ENCODE measurements at places on chromosomes 6 and 20.

- no peak for DNase-seq
Observed at GRCh38 chr6:52611833-52612232, 35.0 kb upstream of the TRAM2 start.

- DNase-seq = no peak
Observed at GRCh38 chr6:170505306-170505705, 47.8 kb downstream of the PSMB1 start.

- no peak for DNase-seq
Observed at GRCh38 chr6:167073679-167074274, 49.1 kb upstream of the CCR6 start.

DNA sequence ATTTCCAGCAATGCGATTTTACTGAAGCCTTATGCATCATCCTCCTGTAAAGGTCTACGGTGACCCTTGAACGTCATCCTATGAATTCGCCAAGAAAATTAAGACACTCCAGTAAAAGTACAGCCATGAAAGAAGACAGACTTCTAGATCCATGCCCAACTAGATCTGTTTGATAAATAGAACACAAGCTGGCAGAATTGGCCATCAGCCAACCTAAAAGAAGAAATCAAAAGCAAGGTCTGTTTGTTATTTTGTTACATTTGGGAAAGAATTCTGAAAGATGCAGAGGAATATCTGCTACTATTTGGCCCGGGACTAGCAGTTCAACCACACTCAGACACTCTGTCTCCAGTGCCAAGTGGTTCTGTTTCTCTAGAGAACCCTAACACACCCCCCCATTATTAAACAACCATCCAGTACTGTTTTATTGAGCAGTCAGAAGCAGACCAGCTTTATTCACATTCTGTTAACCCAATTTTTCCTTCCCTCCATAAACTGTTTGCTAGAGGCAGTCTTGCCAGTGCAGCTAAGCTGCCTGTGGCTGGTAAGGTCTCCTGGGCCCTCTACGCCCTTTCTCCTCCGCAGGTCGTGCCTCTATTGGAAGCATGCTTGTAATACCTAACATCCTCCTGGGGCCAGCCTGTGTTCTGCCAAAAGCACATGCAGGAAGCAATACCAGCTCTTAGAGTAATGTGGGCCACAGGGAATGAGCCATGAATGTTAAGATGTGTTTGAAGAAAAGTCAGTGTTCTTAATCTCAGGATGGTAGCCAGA is 30.7 kb downstream of the LY86 start:
- no peak for DNase-seq

- DNase-seq = no peak
Observed at GRCh38 chr20:12391099-12391498, 473.4 kb downstream of the BTBD3 start.

GRCh38 chr6:108117427-108118358 is 43.2 kb upstream of the OSTM1 start:
- no peak for DNase-seq

GRCh38 chr6:130788954-130789353 is 38.3 kb upstream of the SMLR1 start:
- DNase-seq = no peak

DNA sequence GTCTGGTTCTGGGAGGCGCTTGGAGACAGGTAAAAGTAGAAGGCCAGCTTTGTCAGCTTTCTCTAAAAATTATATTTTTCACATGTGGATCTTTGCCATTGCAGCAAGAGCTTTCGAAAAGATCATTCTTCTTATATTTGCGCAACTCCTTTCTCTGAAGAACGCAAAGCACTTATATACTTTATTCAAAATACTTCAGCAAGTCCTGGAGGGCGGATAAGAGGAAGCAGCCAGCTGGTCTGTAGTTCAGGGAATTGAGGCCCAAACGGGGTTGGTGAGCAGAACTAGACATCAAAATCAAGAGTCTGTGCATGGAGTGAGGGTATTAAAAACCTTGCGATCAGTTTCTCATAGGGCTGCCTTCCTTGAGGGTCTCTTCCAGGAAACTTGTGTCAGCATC is 182.3 kb downstream of the DTNBP1 start:
- DNase-seq = no peak

DNA sequence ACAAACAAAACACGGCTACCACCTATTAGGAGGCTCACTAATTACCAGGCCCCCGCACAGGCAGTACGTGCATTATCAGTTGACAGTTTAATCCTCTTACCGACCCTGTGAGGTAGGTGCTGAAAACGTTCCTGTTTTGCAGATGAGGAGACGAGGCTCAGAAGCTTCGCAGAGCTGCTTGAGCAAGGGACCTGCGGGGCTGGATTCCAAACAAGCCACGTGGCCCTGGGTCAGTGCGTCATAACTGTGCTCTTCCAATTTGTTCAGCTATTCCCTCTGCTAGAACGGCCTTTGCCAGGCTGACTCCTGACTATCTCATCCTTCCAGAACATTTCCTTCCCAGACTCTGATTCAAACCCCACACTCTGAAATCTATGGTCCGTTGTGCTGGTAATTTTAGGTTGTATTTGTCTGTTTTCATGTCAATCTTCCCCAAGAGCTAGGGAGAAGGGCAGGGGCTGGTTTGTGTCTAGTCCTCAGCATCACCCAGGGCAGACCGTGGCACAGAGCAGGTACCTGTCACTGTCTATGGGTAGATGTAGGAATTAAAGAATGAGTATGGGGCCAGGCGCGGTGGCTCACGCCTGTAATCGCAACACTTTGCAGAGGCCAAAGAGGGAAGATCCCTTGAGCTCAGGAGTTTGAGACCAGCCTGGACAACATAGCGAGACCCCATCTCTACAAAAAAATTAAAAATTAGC is 28.8 kb upstream of the TLDC2 start:
- no peak for DNase-seq

- no peak for DNase-seq
Observed at GRCh38 chr6:167341665-167342655, 17.1 kb downstream of the TTLL2 start.

GRCh38 chr6:42217519-42218367 is at the start of gene MRPS10:
MRPS10 (minus strand) TSS chr6:42217861; CDS start chr6:42217849, 12 bp downstream.
- no peak for DNase-seq

DNA sequence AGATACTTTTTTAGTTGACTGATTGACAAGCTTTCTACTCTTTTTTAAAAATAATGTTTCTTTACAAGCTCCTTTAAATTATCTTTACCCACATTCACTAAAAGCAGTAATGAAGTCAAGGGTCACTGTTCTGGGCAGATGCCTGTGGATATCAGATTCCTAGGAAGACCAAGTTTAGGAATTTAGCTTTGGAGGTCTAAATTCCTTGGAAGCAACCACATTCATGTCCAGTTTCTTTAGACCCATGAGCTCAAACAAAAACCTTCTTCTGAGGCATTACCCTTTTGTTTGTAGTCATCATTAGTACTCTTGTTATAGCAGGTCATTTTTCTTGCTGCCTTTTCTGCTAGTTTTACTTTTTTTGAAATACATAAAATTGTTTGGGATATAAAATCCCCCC is 462.9 kb upstream of the JAG1 start:
- no peak for DNase-seq

GRCh38 chr6:150586850-150587359 is 12.8 kb upstream of the PLEKHG1 start:
- DNase-seq = no peak

- DNase-seq = no peak
Observed at GRCh38 chr20:47785311-47785853, at the start of gene SULF2. SULF2 (minus strand) TSS chr20:47785481; CDS start chr20:47757363, 28,118 bp downstream.

- DNase-seq = no peak
Observed at GRCh38 chr20:53215166-53215565, 243.0 kb downstream of the TSHZ2 start.

- no peak for DNase-seq
Observed at GRCh38 chr20:36744243-36744642, 1.6 kb downstream of the NDRG3 start.

DNA sequence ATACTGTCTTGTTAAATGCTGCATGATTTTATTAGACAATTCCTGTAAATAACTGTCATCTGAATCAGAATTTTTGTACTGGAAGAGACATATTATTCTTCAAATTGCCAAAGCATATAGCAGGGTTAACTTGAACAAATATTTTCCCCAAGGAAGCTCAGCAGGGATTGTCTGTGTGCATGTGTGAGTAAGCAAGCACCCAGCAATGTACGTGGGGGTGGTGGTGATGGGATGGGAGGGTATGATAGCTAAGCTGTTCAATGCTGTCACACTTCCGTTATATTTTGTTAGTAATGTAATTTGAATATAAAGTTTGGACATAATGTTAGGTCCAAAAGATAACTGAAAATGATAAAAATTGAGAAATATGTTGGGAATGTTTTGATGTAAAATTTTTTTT is 118.1 kb downstream of the MYB start:
- DNase-seq = no peak

- no peak for DNase-seq
Observed at GRCh38 chr6:6191476-6191875, 129.0 kb downstream of the F13A1 start.

- no peak for DNase-seq
Observed at GRCh38 chr6:98657764-98658163, 176.6 kb upstream of the POU3F2 start.

- peak; percentile 71 for DNase-seq
Observed at GRCh38 chr6:125986301-125987025, at the start of gene TRMT11. TRMT11 (plus strand) TSS chr6:125986540; CDS start chr6:125986551, 11 bp downstream.

- no peak for DNase-seq
Observed at GRCh38 chr6:125157280-125157679, 3.7 kb downstream of the TPD52L1 start.

- no peak for DNase-seq
Observed at GRCh38 chr6:137823826-137824555, 43.1 kb upstream of the TNFAIP3 start.

DNA sequence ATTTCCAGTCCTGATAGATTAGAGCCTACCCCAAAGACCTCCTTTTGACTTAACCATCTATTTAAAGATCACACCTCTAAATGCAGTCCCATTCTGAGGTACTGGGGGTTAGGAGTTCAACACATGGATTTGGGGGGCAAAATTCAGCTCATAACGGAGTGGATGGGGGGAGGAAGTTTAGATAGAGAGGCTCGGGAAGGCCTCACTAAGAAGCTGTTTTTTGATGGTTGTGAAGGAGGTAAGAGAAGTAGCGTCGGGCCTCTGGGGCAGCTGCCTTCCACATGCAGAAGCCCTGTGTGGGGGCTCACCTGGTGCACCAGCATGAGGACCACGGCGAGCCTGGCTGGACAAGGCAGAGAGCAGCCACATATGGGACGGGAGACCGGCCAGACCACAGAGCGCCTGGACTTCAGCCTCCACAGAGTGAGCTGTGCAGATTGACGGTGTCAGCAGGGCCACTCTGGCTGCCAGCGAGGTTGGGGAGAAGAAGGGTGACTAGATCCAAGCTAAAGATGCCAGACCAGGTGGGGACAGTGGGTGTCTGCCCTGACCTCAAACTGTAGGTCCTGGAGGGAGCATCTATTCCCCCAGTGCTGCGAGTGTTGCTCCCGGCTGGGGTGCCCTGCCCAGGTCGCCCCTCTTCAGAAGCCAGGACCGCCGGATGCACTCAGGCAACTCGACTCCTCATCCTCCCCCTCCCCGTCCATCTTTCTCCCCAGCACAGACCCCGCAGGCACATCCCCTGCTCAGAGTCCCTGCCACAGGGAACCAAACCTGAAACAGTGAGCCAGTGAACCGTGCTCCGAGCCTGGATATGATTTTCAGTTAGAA is 5.1 kb upstream of the SYNJ2 start:
- no peak for DNase-seq

DNA sequence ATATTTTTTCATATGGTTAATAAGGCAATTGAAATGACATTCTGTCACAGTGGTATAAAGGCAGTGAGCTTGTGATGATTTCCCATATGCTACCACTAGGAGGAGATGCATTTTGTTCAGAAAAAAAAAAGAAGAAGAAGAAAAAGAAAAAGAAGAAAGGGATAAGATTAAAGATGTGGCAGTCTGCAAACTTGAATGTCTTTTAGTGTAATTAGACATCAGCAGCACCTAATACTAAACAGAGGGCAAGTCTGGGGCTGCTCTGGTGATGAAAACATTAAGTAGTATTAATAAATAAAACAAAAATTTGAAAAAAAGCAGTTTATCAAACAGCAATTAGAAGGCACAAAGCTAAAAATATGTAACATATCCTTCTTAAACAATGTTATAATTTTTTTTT is 95.4 kb upstream of the DEFB112 start:
- DNase-seq = no peak

- no peak for DNase-seq
Observed at GRCh38 chr6:74000666-74001490, 304.9 kb downstream of the CD109 start.

- no peak for DNase-seq
Observed at GRCh38 chr6:43724354-43724753, 36.8 kb upstream of the MRPS18A start.

DNA sequence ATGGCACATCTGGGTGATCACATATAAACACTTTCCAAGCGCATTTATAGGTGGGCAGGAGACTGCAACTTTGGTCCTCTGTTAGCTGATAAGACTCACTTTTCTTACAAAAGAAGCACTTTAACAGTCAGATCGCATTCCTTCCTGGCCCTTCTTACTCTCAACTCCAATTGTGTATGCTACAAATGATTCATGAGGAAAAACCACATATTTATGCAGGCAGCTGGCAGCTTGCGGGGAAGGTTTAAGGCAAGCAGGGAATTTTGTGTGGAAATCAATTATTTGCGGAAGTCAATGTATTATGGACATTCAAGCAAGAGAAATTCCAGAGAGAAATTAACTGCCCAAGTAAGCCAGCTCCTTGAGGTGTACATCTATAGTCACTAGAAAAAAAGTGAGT is 194.0 kb downstream of the PKHD1 start:
- DNase-seq = no peak

GRCh38 chr20:10314198-10314597 is 95.6 kb downstream of the SNAP25 start:
- no peak for DNase-seq

DNA sequence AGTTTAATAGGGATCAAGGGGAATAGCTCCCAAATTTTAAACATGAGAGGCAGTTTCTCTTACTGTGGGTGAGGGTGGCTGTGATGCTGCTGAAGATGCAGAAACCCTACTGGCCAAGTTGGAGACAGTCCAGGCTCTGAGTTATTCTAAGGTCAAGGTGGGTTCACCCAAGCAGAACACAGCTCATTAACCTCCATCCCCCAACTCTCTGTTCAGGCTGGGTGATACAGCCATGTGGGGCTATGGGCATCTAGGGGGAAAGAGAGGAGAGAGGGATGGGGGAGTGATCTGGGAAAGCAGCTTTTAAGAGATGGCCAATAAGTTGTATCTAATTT is 18.9 kb upstream of the TRAM2 start:
- no peak for DNase-seq

DNA sequence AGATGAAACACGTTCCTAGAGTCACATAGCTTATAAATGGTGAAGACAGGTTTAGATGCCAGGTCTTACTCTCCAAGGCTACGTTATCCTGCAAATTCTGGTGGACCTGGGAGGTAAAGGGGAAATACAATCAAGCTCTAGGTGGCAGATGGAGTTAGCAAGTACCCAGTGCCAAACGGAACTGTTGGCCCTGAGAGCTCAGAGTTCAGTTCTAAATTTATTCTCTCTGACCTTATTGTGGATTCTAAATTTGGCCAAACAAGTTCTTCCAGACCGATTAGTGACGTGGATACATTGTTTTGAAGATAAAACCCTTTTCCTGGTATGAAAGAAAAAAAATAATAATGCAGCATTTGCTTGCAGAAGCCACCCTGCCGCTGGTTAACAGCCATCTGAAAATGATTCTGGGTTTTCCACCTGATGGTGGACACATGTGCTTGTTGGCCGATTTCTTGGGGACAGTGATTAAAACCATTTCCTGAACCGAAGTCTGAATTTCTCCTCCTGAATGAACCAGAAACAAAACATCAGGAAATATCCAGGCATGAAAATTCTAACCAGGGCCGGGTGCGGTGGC is 32.5 kb downstream of the RIPOR3 start:
- DNase-seq = no peak

Measured in Panc1 (cell line).